Kidney (tissue), 22 donors: ENCODE measurements at places on chromosomes 6 and 20.

GRCh38 chr6:2630359-2630758 is 120.4 kb downstream of the MYLK4 start:
- no peak overlapping the region for H3K4me3 ChIP-seq
- H3K27me3 ChIP-seq, result no peaks in the 10 kb centered on the region
- H3K27ac ChIP-seq, result no peak overlapping the region
- H3K36me3 ChIP-seq, result no peaks in the 10 kb centered on the region

- no peak for DNase-seq
- H3K36me3 ChIP-seq, result no peaks in the 10 kb centered on the region
- H3K27me3 ChIP-seq, result no peaks in the 10 kb centered on the region
- no peak overlapping the region for H3K27ac ChIP-seq
These were observed 17.4 kb upstream of the KIFC1 start for GRCh38 chr6:33373960-33374910.

- no peak overlapping the region for H3K4me3 ChIP-seq
- peak overlapping the region; percentile 26 for H3K27ac ChIP-seq
- peaks cover 21% of the 10 kb centered on the region for H3K4me1 ChIP-seq
These were observed 101.1 kb downstream of the LY86 start for GRCh38 chr6:6689400-6690143.

GRCh38 chr20:8385247-8385646 is 253.2 kb downstream of the PLCB1 start:
- H3K27me3 ChIP-seq, result no peaks in the 10 kb centered on the region
- DNase-seq, result no peak
- H3K27ac ChIP-seq, result no peak overlapping the region
- no peaks in the 10 kb centered on the region for H3K36me3 ChIP-seq
- H3K4me3 ChIP-seq, result no peak overlapping the region
- peaks cover 5% of the 10 kb centered on the region for H3K4me1 ChIP-seq

DNA sequence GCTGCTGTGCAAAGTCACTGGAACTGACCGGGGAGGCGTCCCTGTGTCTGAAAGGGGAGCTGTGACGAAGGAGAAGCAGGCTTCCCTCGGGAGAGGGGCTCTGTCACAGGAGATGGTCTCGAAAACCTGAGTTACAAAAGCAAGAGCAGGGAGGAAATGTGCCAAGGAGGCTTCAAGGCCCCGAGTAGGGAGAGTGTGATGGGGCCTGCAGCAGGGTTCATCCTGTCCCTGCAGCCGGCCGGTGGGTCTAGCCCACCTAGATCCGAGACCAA is 16.7 kb downstream of the DYNLT1 start:
- DNase-seq, result no peak
- H3K36me3 ChIP-seq, result peaks cover 6% of the 10 kb centered on the region
- H3K27me3 ChIP-seq, result no peaks in the 10 kb centered on the region
- no peaks in the 10 kb centered on the region for H3K4me1 ChIP-seq

DNA sequence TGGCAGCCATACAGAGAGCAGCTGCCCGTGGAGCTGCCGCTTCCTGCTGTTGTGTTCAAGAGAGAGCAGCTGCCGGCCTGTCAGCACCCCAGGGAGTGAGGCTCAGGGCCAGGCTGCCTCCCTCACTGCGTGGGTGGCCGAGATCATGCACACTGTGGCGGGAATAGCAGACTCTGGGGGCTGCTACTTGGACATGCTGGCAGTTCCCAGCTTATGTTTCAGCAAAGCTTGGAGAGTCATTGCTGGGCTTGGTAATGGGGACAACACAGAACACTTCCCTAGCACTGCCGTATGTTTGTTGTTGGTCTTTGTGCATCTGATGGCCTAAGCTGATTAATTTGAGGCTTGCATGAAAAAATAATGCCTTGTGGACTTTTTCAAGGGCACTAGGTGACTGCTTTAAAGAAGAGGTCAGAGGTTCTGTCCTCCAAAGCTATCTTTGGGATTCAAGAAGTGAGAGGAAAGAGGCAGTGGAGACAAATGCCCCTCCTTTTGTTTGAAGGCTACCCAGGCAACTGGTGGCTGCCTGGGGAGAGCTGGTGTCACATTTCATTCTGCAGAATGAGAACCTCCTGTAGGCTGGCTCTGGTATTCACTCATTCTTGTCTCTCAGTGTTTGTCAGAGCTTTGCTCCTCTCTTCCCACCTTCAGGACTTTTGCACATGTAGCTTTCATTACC is 18.8 kb downstream of the MRAP2 start:
- no peak overlapping the region for H3K4me3 ChIP-seq
- peak; percentile 89 for DNase-seq
- H3K4me1 ChIP-seq, result peaks cover 2% of the 10 kb centered on the region

GRCh38 chr6:152241013-152241766 is 396.0 kb downstream of the SYNE1 start:
- H3K27me3 ChIP-seq, result no peaks in the 10 kb centered on the region
- H3K36me3 ChIP-seq, result peaks cover 64% of the 10 kb centered on the region
- no peaks in the 10 kb centered on the region for H3K4me1 ChIP-seq
- H3K27ac ChIP-seq, result no peak overlapping the region
- DNase-seq, result no peak

GRCh38 chr6:82076916-82077315 is 170.6 kb downstream of the IBTK start:
- H3K27me3 ChIP-seq, result no peaks in the 10 kb centered on the region
- no peak overlapping the region for H3K27ac ChIP-seq
- no peaks in the 10 kb centered on the region for H3K36me3 ChIP-seq

- H3K27ac ChIP-seq, result peak overlapping the region; percentile 64
- H3K4me1 ChIP-seq, result no peaks in the 10 kb centered on the region
- no peaks in the 10 kb centered on the region for H3K36me3 ChIP-seq
These were observed 2.5 kb upstream of the FASTKD5 start for GRCh38 chr20:3162080-3162611.

DNA sequence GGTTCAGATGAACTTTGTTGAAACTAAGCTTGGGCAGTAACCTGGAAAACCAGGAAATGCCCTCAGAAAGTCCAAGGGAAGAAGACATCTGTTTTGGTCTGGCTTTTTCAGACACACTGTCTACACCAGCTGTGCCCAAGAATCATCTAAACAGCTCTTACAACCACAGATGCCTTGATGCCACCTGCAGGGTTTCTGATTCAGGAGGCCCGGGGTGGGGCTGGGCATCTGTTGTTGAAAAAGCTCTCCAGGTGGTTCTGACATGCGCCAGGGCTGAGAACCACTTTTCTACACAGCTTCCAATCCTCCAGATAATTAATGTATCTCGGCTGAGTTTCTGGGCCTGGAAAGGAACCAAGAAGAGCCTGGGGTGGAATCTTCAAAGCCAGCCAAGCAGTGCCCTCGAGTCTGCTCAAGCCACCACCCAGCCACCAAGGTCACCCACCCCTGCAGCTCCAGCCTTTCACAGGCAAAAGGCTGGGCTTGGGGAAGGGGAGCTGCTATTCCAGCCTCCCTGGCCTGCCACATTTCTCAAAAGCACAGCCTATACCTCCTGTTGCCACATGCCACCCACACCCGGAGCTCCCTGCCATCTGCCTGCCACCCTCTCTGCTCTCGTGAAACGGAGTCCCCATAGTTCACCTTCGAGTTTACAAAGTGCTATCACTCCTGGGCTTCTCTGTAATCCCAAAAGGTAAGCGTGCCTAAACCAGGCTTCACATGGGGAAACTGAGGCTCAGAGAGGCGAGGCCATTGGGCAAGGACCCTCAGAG is 9.4 kb downstream of the MDGA1 start:
- H3K27ac ChIP-seq, result no peak overlapping the region
- H3K27me3 ChIP-seq, result peaks cover 3% of the 10 kb centered on the region
- DNase-seq, result no peak

GRCh38 chr20:53502820-53503219 is 90.8 kb downstream of the ZNF217 start:
- no peak overlapping the region for H3K27ac ChIP-seq
- H3K4me3 ChIP-seq, result no peak overlapping the region
- no peaks in the 10 kb centered on the region for H3K36me3 ChIP-seq
- no peaks in the 10 kb centered on the region for H3K4me1 ChIP-seq

DNA sequence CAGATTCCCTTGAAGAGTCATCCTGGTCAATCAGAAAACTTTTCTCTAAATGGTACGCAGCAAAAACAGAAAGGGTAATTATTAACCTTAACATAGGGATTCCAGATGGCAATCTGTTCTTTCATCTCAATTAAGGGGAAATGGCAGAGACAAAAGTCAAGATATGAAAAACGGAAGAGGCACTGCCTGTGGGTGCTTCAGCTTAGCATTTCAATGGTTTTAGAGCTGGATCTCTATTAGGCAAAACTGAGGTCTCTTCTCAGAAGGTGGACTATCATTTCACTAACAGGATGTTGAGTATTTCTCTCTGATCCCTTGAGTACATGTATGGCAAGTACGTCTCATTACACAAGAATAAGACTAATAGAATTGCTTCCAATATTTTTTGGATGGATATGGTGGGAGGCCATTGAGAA is 296.9 kb downstream of the HIVEP2 start:
- H3K27ac ChIP-seq, result no peak overlapping the region
- H3K27me3 ChIP-seq, result no peaks in the 10 kb centered on the region
- H3K4me3 ChIP-seq, result no peak overlapping the region
- H3K4me1 ChIP-seq, result no peaks in the 10 kb centered on the region
- DNase-seq, result no peak

DNA sequence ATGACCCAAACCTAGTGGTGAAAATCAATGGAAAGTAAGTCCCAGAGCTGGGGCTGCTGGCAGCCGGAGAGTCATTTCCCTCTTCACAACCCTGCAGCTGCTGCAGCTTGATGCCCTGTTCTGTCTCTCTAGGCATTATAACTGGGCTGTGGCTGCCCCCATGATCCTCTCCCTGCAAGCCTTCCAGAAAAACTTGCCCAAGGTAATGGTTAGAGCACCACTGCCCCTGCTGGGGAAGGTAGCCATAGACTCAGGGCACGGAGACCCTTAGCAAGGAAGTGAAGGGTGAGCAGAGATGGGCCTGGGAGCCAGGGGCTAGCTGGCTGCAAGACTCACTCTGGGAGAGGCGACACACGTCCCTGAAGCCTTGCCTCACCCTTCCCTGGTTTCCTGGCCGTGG is 12.0 kb downstream of the LPIN3 start:
- H3K4me1 ChIP-seq, result no peaks in the 10 kb centered on the region
- H3K27me3 ChIP-seq, result no peaks in the 10 kb centered on the region
- H3K27ac ChIP-seq, result no peak overlapping the region
- no peak overlapping the region for H3K4me3 ChIP-seq
- DNase-seq, result no peak
- H3K36me3 ChIP-seq, result no peaks in the 10 kb centered on the region

DNA sequence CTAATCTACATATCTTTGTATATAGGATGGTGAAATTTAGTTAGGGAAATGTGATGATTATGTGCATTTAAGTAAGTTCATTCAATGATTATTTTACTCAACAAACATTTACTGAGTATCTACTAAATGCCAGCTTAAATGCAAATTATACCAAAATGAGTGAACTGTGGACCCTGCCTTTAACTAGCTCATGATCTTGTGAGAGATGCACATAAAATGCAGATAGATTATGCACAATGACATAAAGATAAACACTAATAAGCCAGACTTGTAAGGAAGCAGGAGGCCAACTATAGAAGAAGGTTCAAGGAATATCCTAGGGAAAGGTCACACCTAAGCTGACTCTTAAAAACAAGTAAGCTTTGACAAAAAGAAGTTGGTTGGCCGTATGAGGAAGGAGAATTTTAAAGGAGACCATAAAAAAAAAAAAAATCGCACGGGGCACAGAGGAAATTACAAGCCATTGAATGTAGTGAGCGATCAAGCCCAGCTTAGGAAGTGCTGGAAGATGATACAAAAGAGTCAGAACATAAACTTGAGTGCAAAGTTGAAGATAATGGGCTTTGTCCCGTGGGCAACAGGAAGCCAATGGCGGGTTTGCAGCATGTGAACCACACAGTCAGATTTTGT is 107.9 kb downstream of the NRSN1 start:
- DNase-seq, result no peak
- H3K27ac ChIP-seq, result no peak overlapping the region
- H3K4me1 ChIP-seq, result no peaks in the 10 kb centered on the region
- H3K36me3 ChIP-seq, result no peaks in the 10 kb centered on the region
- no peak overlapping the region for H3K4me3 ChIP-seq

DNA sequence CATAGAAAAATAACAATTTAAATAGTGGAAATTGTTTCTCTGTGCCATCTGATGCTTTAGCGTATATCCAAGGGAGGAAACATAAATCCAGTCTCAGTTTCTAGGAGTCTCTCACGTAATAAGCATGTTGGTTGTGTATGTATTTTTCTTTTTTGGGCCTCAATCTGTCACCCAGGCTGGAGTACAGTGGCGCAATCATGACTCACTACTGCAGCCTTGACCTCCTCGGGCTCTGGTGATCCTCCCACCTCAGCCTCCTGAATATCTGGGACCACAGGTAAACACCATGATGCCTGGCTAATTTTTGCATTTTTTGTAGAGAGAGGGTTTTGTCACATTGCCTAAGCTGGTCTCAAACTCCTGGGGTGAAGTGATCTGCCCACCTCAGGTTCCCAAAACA is 78.6 kb upstream of the PLN start:
- no peak overlapping the region for H3K4me3 ChIP-seq
- no peaks in the 10 kb centered on the region for H3K36me3 ChIP-seq
- H3K27ac ChIP-seq, result no peak overlapping the region
- H3K27me3 ChIP-seq, result no peaks in the 10 kb centered on the region

DNA sequence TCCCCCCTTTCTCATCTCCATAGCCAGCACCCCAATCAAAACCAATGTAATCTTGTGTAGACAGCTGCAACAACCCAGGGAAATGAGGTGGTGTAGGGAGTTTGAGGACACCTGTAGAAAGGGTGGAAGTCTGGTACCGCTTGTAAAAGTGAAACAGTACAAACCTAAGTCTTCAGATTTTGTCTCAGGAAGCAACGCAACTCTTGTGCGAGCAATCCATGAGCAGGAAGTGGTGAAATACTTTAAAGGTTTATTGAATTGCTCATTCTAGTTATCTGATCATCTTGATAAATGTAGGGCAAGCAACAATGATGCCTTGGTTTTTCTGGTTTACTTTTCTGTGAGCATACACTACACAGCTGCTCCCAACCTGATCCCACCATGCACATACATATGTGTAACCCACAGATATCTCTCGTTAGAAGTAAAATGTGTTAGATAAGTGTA is 71.1 kb upstream of the THEMIS start:
- no peaks in the 10 kb centered on the region for H3K4me1 ChIP-seq
- no peaks in the 10 kb centered on the region for H3K27me3 ChIP-seq
- no peak for DNase-seq
- no peaks in the 10 kb centered on the region for H3K36me3 ChIP-seq
- H3K4me3 ChIP-seq, result no peak overlapping the region

GRCh38 chr20:44271915-44272663 is 25.0 kb downstream of the GDAP1L1 start:
- H3K27me3 ChIP-seq, result no peaks in the 10 kb centered on the region
- H3K27ac ChIP-seq, result no peak overlapping the region
- no peaks in the 10 kb centered on the region for H3K4me1 ChIP-seq
- H3K4me3 ChIP-seq, result no peak overlapping the region
- no peak for DNase-seq

- no peaks in the 10 kb centered on the region for H3K36me3 ChIP-seq
- H3K27me3 ChIP-seq, result no peaks in the 10 kb centered on the region
- H3K27ac ChIP-seq, result no peak overlapping the region
- DNase-seq, result no peak
- no peaks in the 10 kb centered on the region for H3K4me1 ChIP-seq
- H3K4me3 ChIP-seq, result no peak overlapping the region
These were observed 162.5 kb downstream of the CDH4 start for GRCh38 chr20:61414455-61414991.

GRCh38 chr6:32177183-32177787 is 920 bp upstream of the RNF5 start:
- H3K4me1 ChIP-seq, result peaks cover 7% of the 10 kb centered on the region
- H3K4me3 ChIP-seq, result peak overlapping the region; percentile 75
- H3K27me3 ChIP-seq, result no peaks in the 10 kb centered on the region
- H3K36me3 ChIP-seq, result no peaks in the 10 kb centered on the region
